Stimulated activated CD4-positive, alpha-beta T cell treated with anti-CD3 and anti-CD28 coated beads, TNF-alpha, amount 100 ng/mL, for 1 hour (primary cell): ENCODE measurements at places on chromosomes 12 and 14.

DNA sequence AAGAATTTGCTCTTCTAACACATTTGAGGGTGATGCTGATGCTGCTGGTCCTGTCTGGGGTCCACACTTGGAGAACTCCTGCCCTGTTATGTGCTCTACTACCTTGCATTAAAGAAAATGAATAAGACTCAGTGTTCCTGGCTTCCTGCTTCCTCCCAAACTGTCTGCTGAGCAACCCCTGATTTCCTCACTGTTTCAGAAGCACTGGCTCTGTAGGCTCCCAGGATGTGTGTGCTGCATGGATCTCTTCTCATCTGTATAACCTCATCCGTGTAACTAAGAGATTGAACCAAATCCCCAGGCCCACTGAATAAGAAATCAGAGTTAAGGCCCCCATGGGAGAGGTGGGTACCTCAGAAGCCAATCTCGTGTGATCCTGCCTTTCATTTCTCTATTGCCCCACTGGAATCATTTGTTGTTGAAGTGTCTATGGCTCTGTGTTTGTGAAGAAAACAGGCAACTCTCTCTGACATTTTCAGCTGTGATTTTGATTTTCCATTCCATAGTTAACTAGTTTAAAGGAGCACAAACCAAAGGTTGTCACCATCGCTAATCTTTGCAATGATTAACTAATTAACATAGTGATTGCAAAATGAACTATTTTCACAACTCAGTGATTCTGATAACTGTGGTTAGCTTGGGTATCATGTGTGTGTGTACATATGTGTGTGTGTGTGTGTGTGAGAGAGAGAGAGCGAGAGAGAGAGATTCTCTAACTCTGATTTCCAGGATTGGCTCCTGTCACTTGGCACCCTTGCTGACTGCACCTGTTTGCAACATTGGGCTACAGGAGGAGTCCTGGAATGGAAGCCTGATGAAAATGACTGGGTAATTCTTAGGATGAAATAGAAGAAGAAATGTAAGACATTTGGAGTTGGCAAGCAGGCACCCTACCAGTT, 196.2 kb downstream of the SLC38A4 start:
- no peak for DNase-seq

DNA sequence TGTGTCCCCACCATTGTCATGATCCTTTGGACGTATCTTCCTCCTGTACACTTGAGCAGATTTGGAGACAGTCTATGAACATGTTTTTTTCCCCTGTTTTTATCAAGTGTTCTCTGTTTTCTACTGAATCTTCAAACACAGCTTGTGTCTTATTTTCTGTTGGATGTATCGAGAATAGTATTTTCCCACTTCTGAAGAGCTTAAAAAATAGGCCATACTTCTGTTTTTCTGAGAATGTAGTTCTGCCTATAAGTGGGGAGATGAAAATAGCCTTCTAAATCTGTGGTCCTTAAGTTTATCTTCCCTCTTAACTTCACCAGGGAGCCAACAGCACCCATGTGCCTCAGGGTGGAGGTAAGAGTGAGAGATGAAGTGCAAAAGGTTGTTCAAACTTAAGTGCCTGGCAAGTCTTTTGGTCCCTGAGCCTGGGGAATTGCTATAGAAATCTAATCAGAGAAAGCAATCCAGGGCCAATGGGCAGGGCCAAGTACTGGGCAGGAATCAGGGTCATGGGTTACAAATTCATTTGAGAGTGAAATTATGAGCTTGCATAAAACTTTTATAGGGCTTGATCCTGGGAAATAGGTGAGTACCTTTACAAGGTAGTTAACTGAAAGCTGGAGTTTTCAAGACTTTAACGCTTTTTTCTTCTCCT, 58.9 kb downstream of the ARF6 start:
- no peak for DNase-seq

DNA sequence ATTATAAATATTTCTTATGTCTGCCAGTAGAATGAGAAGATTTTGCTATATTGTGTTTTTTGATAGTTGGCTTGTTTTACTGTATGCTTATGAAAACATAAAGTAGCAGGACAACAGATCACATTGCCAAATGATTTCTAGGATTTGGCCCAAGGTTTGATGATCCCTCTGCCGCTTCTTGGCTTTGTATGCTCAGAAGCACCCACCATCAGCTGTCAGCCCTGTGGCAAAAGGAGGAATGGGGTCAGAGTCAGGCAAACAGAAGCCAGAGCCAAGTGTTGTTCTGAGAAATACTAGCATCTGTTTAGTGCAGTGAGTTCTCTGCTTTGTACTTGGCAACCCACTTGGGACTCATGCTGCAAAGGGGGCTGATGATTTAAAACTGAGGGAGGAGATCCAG, 152.2 kb downstream of the PDE3A start:
- no peak for DNase-seq

DNA sequence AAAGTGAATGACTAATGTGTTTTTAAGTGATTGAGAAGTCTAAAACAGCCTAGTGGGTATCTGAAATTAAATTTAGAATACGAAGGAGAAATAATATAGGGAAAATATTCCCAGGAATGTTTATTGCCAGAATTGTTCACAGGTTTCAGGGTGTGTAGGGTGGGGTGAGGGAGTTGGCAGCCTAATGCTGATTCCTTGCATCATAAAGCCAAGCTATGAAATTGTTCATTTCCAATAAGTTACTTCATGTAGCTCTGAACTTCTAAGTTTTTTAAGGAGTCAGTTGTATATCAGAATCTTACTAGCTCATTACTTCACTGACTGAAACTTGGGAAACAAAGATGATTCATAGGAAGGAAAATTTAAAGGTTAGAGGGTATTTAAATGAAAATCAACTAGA, 56.4 kb downstream of the RAB35 start:
- no peak for DNase-seq

- no peak for DNase-seq
These were observed 226.8 kb upstream of the ALG10 start for GRCh38 chr12:33795536-33795935.

DNA sequence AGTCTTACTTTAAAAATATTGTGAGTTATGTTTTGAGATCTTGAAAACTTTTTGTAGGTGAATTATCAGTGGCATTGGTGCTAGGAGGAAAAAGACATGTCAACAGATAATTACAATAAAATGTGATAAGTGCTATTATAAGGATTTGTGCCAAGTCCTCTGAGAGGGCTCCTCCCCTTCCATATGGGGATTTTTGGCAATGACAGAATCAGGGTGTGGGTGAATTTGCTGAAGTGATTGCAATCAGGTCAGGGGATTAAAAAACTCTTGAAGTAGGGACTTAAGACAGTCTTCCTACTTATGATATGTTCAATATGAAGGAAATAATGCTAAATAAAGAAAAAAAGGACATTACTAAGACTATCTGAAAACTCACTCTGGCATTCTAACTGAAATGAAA, 122.5 kb downstream of the SLC15A5 start:
- no peak for DNase-seq

- DNase-seq, result no peak
These were observed 139.8 kb downstream of the KIF26A start for GRCh38 chr14:104278214-104278534.

DNA sequence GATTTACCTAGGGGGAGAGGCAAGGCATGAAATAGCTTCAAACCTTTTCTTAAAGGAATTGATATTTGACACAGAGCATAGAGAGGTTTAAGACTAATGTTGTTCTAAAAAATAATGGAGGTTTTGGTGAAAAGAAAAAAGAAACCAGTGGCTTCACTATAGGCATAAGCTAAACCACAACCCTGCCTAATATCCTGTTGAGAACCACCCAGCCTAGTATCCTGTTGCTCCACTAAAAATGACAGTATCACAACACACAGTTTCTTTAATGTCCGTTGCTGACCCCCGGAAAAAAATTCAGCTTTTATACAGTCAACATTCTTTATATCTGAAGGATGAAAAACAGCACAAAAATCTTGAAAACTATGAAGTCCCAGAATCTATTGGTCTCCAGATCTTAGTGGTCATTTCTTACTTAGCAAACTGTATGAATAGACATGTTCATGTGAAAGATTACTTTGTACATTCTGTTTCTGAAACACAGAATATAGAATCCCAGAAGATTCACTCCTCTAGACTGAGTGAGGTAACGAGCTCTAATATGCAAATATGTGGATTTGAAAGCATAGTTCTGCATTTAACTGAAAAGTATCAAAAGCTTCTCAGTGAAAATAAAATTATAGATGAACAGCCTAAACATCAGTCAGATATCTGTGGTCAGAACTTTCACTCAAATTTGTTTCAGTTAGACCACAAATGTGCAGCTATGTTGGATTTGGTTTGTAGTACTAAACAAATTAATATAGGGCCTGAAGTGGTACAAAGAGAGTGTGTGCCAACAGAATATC, 40.5 kb downstream of the GALC start:
- no peak for DNase-seq

DNA sequence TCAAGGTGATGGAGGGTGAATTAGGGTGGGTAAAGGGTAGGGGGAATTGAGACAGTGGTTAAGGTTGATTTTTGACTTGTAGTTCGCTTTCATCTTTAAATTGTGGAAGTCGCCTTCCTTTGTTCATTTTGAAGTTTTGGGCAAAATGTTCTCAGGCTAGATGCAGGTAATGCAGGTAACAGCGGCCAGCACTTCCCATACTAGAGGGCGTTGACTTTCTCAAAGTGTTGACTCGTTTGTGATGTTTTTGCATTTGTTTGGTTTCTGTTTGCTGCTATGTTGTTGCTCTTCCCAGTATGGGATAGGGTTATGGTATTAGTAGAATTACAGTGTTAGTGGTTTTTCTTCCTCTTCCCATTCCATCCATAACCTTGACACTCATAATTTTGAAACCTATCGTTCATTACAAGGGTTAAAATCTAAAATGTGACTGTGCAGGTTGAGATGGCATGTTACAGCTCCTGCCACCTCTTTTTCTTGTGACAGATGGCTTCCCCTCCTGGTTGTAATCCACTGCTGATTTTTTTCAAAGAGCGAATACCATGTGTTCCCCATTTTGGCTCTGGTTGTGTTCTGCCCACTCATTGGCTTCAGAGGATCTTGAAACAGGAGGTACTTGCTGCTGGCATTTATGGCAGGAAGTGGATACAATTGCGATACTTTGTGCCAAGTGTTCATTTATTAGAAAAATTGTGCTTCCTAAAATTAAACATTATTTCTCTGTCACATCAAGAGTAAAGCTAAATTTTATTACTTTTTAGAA, 57.1 kb downstream of the ERC1 start:
- no peak for DNase-seq

- DNase-seq, result no peak
These were observed 26.5 kb downstream of the NUAK1 start for GRCh38 chr12:106112145-106112821.

GRCh38 chr14:98114122-98114895, 1157.7 kb downstream of the BCL11B start:
- no peak for DNase-seq

DNA sequence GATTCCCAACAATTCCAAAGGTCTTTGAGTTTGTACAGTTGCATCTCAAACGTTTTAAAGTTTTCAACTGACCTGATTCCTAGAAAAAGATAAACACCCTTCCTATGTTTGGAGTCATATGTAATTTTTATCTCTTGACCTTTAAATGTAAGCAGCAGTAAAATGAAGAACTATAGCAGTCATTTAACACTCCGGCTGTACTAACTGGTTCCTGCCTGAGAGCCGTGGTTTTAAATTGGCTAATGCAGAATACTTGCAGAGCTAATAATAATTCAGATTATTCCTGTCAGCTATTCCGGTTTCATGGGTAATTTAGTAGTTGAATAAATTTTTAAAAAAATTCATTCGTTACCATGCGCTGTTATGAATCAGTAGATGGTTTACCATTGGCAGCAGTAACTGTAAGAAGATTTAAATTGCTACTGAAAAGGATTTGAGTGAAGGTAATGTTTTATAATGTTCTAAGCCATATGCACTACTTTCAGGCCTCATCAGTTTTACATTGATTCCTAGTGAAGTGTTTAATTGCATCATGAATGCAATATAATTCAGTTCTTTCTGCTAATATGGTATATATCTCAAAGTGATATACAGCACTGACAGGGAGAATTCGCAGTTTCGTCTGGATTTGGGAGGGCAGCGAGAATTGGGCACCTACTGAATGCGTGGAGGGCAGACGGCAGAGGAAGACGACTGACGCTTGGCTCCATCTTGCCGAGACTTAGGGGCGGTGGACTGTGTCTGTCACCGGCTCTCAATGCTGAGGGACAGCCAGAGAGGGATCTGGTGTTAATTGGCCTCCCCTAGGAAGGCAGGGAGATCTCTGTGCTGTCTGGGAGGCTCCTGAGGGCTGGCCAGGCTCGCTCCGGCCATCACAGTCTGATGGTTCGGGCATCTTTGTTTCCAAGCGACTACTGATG, 217.7 kb downstream of the PHETA1 start:
- DNase-seq, result no peak

- no peak for DNase-seq
These were observed 1303.1 kb upstream of the TMEM132C start for GRCh38 chr12:126963825-126964224.

GRCh38 chr12:84596266-84596665, 316.3 kb downstream of the SLC6A15 start:
- DNase-seq, result no peak

DNA sequence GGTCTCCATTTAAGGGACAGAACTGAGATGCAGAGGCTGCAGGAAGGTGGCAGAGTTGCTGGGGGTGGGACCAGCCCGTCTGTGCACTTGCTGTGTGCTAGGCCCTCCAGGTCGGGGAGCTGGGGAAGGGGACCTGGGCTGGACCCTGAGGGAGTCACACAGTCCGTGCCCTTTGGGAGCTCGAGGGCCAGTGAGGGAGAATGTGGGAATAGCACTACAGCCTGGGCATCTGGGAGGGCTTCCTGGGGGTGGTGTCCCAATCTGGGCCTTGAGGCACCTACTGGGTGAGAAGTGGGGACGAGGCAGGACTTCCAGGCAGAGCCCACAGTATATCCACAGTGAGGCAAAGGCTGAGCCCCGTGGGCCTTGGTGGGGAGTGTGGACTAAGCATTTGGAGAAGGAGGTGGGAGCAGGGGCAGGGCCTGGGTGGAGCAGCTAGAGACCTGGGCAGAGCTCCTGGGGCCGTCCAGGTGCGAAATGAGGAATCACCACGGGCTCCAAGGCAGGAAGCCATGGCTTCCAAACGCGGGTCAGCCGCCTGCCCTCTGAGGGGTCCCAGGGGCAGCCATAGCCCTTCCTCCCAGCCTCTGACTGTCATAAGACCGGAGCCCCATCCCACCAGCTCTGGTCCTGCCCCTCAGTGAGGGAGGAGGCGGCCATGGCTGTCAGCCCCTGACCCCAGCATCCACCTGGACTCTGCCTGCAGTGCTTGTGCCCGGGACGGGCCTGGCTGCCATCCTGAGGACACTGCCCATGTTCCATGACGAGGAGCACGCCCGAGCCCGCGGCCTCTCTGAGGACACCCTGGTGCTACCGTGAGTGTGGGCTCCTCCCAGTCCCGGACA, 6.6 kb downstream of the ASPG start:
- DNase-seq, result no peak

- DNase-seq, result no peak
These were observed 32.8 kb downstream of the NDUFA9 start for GRCh38 chr12:4681732-4682131.
